ENCODE measurements at places on chromosomes 5 and 9. TPM values are rescaled to one million over a fixed set of nuclear protein-coding genes. Genes with fewer than 3 reads are reported as not detected.

Gene IFNA21
- not detected for total RNA-seq

Gene BAAT
- 1.3 TPM for total RNA-seq

Gene ZNF883
- total RNA-seq: not detected

Gene ALDH7A1
- 204 TPM for total RNA-seq

Gene PRRX2
- total RNA-seq: not detected

Gene TPPP
- total RNA-seq: 0.28 TPM

DNA sequence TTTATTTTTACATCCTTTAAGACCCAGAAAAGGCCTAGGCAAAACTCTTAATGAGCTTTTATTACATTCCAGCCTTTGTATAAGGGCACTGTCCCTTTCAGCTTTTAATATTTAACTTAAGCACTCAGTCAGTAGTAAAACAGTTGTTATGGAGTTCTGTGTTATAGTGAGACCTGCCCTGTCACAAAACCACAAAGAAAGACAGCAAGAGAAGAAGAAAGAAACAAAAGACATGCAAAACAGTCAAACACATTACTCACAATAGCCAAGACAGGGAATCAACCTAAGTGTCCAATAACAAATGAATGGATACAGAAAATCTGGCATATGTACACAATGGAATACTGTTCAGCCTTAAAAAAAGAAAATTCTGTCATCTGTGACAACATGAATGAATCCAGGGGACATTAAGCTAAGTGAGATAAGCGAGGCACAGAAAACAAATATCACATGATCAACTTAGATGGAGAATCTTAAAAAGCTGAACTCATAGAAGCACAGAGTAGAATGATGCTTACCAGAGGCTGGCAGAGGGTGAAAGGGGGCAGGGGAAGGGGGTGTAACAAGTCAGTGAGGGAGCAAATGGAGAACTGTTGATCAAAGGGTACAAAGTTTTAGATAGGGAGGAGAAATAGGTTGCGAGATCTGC, 63.8 kb upstream of the CCNG1 start:
- H3K27ac ChIP-seq: peak overlapping the region; percentile 32
- H3K4me3 ChIP-seq: no peak overlapping the region
- no peaks in the 10 kb centered on the region for H3K36me3 ChIP-seq
- no peaks in the 10 kb centered on the region for H3K27me3 ChIP-seq

DNA sequence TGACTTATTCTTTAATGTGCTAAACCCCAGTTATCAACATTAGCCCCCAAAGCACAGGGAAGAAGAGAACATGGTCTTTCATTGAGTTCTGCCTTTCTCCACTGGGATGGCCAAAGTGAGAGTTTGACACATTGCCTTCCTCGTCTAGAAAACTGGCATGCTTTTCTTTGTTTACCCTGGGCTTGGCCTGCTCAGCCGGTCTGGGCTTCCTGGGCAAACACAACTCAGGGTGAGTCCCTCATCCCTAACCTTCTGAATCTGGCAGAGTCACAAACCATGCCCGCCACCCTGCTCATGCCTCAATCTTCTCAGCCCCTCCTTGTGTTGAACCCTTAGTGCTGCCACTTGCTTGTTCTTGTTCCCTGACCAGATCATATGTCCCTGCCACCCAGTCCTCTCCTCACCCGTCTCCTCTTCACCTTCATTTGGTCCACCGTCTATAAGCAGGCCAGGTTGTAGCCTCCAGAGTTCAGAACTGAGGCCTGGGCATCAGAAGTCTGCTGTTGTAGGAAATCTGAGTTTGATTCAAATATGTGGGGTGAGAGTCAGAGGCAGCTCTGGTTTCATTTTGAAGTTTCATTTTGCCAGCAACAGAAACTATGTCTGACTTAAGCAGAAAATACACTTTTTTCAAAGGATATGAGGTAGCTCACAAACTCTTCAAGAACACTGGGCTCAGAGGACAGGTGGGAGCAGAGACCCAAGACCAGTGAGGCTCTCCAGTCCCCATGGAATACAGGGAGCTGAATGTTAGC, 217.6 kb downstream of the NDUFS4 start:
- H3K4me1 ChIP-seq: peaks cover 26% of the 10 kb centered on the region
- H3K27me3 ChIP-seq: no peaks in the 10 kb centered on the region
- H3K36me3 ChIP-seq: no peaks in the 10 kb centered on the region
- H3K27ac ChIP-seq: no peak overlapping the region
- H3K4me3 ChIP-seq: no peak overlapping the region

GRCh38 chr5:77643654-77644370, 5.3 kb upstream of the OTP start:
- H3K36me3 ChIP-seq: no peaks in the 10 kb centered on the region
- H3K27me3 ChIP-seq: no peaks in the 10 kb centered on the region
- no peak for DNase-seq
- no peak overlapping the region for H3K27ac ChIP-seq
- no peak overlapping the region for H3K4me3 ChIP-seq
- H3K4me1 ChIP-seq: peaks cover 10% of the 10 kb centered on the region

DNA sequence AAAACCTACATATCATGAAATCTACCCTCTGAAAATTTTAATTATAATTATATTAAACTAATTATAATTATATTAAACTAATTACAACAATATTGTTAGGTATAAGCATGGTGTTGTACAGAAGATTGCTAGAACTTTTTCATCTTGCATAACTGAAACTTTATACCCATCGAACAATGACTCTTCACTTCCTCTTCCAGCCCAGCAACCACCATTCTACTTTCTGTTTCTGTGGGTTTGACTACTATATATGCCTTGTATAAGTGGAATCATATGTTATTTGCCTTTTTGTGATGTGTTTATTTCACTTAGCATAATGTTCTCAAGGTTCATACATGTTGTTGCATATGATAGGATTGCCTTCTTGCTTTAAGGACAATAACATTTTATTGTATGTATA, 274.2 kb upstream of the CCNH start:
- no peaks in the 10 kb centered on the region for H3K27me3 ChIP-seq
- H3K27ac ChIP-seq: no peak overlapping the region
- H3K4me3 ChIP-seq: no peak overlapping the region
- peaks cover 14% of the 10 kb centered on the region for H3K4me1 ChIP-seq

GRCh38 chr9:88312045-88312444, 76.2 kb upstream of the SPIN1 start:
- H3K36me3 ChIP-seq: no peaks in the 10 kb centered on the region
- H3K27ac ChIP-seq: no peak overlapping the region
- no peaks in the 10 kb centered on the region for H3K27me3 ChIP-seq
- no peak overlapping the region for H3K4me3 ChIP-seq

DNA sequence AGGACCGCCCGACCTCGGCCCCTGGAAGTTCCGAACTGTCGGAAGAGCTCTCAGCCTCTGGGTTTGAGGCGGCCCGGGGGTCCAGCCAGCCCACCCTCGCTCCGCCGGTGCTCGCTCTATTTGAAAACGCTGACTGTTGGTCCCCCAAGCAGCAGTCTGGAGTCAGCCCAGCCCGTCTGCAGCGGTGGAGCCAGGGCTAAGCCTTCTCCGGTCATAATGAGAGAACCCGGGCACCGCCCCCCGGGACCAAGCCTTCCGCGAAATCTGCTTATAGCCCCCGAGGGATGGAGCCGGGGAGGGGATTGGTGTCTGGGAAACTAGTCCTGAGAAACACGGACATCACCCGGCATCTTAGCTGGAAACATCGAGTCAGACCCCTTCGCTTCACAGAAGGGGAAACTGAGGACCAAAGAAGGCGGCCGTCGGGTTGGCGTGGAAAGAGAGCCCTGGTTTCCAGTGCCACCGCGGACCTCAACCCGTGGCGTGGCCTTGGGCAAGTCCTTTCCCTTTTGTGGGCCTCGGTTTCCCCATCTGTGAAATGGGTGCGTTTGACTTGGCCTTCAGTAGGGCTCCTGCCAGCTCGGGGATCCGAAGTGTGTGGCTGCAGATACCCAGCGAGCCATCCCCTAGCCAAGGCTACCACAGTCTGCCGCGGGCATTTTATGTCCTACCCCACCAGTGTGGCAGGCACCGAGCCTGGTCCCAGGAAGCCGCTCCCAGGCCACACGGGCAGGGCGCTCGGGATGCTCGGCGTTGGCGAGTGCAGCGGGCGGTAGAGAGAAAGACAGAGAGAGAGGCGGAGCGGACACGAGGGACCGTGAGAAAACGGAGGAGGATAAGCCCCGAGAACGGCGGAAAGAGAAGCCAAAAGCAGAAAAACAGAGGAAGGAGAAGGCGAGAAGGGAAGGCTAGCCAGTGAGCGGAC, 857 bp downstream of the ADAM19 start:
- peak overlapping the region; percentile 50 for H3K27ac ChIP-seq
- peak overlapping the region; percentile 75 for H3K4me3 ChIP-seq
- peaks cover 37% of the 10 kb centered on the region for H3K4me1 ChIP-seq
- peak; percentile 47 for DNase-seq
- no peaks in the 10 kb centered on the region for H3K27me3 ChIP-seq

- H3K36me3 ChIP-seq: no peaks in the 10 kb centered on the region
- H3K27me3 ChIP-seq: no peaks in the 10 kb centered on the region
- H3K4me3 ChIP-seq: no peak overlapping the region
These were observed 425.1 kb downstream of the BNC2 start for GRCh38 chr9:16445141-16445920.

GRCh38 chr5:67897431-67897830, 318.1 kb upstream of the PIK3R1 start:
- no peak overlapping the region for H3K27ac ChIP-seq
- DNase-seq: no peak
- H3K4me1 ChIP-seq: no peaks in the 10 kb centered on the region
- no peak overlapping the region for H3K4me3 ChIP-seq

DNA sequence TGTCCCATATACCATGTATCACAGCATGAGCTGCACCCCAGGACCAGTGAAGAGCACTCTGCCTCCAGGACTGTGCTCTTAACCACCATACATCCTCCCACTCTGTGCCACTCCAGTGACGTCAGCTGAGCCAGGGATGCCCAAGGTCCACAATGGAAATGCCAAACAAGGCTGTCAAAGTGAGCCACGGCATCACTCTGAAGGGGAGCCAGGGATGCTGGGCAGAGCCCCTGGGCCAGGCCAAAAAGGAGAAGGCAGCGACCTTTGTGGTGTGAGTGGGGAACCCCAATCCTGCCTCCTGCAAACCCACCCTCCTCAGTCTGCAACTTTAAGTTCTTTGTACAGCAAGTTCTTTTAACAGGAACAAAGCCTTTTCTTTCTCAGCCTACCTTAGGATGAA, 242.7 kb downstream of the SYK start:
- no peak overlapping the region for H3K4me3 ChIP-seq
- H3K27ac ChIP-seq: no peak overlapping the region
- H3K36me3 ChIP-seq: no peaks in the 10 kb centered on the region
- no peak for DNase-seq

- no peaks in the 10 kb centered on the region for H3K4me1 ChIP-seq
- no peak overlapping the region for H3K4me3 ChIP-seq
- no peaks in the 10 kb centered on the region for H3K27me3 ChIP-seq
- H3K27ac ChIP-seq: no peak overlapping the region
These were observed 7.5 kb upstream of the PLCXD3 start for GRCh38 chr5:41517909-41518308.

DNA sequence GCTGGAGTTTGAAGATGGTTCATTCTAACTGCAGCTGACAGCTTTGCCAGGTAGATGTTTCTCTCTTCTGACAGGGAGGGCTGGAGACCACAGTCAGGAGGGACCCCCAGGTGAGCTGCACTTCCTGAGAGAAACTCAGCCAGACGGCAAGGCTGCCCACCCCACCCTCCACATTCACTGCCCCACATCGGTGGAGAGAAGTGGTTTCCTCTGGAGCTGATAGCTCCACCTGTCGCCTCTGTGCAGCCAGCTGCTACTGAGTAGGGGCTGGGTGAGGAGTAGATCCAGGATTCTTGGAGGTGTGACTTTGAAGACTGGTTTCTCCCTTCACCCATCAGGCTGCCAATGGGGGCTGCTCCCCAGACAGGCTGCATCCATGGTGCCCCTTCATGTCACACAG, 175.0 kb downstream of the CARTPT start:
- H3K27me3 ChIP-seq: no peaks in the 10 kb centered on the region
- peaks cover 7% of the 10 kb centered on the region for H3K4me1 ChIP-seq
- no peak overlapping the region for H3K27ac ChIP-seq
- H3K36me3 ChIP-seq: no peaks in the 10 kb centered on the region

GRCh38 chr9:136995772-136996311, 526 bp downstream of the CLIC3 start:
- H3K27me3 ChIP-seq: no peaks in the 10 kb centered on the region

DNA sequence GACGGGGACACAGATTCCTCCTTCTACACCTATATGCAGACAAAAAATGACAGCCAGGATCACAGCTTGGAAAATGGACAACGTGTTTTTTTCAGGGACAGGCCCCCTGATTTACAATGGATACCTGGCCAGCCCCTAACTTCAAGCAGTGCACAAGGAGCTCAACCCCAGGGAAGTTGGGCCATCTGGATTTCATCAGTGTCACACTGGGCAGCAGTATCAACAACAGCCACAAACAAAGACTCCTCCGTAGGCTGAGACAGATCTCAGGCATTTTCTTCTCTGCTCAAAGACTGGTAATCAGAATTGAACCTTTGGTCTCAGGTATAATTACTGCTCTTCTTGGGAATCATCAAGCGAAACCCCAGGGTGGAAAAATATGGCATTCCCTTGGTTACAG, 374.0 kb downstream of the ZNF608 start:
- H3K4me1 ChIP-seq: no peaks in the 10 kb centered on the region
- H3K27me3 ChIP-seq: no peaks in the 10 kb centered on the region
- H3K4me3 ChIP-seq: no peak overlapping the region
- H3K36me3 ChIP-seq: no peaks in the 10 kb centered on the region
- H3K27ac ChIP-seq: no peak overlapping the region
- DNase-seq: no peak

DNA sequence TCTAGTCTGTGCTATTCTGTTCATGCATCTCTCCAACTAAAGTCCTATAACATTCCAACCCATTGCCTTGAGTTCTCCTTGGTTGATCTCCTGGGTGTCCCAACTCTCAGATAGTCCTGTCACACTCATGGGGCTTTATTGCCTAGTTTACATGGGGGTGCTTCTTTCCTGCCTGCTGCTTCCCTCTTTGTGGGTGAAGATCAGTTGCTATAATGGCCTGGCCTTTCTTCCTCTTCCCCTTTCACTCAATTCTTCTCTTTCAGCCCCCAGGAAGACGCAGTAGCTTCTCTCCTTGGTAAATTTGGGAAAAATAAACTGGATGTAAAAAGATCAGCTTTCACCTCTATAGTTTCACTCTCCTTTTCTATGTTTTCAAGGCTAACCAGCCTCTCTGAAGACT, 66.5 kb downstream of the PTCD2 start:
- no peaks in the 10 kb centered on the region for H3K36me3 ChIP-seq
- no peak overlapping the region for H3K4me3 ChIP-seq
- H3K4me1 ChIP-seq: no peaks in the 10 kb centered on the region

- no peak for DNase-seq
- H3K36me3 ChIP-seq: no peaks in the 10 kb centered on the region
- H3K4me3 ChIP-seq: no peak overlapping the region
- H3K27me3 ChIP-seq: no peaks in the 10 kb centered on the region
These were observed 619.3 kb downstream of the TLE4 start for GRCh38 chr9:80191108-80191507.

DNA sequence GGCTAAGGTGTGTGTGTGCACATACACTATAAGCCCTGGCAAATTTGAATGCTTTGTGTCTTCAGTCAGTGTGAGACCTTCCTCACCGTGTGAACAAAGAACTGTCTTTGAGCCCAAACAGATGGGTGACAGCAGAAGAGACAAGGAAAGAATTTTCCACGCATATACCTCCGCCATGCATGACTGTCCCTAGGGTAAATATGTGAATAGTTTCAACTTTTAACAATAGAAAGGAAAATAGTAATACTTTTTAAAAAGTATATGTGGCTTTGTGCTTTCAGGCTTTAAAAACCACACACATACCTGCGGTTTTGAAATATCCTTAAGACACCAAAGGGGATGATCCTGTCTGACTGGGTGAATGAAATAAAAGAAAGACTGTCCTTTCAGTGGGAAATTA, 438.6 kb upstream of the MPDZ start:
- no peaks in the 10 kb centered on the region for H3K4me1 ChIP-seq
- no peaks in the 10 kb centered on the region for H3K36me3 ChIP-seq
- H3K27me3 ChIP-seq: no peaks in the 10 kb centered on the region
- no peak overlapping the region for H3K4me3 ChIP-seq
